Astrocyte (in vitro differentiated cells and primary cell): ENCODE measurements at places on chromosomes 1 and 21.

GRCh38 chr1:73832276-73833181, 365.4 kb downstream of the LRRIQ3 start:
- DNase-seq = peak; percentile 16

GRCh38 chr1:46131093-46131492, 1.3 kb downstream of the PIK3R3 start:
- DNase-seq = no peak

DNA sequence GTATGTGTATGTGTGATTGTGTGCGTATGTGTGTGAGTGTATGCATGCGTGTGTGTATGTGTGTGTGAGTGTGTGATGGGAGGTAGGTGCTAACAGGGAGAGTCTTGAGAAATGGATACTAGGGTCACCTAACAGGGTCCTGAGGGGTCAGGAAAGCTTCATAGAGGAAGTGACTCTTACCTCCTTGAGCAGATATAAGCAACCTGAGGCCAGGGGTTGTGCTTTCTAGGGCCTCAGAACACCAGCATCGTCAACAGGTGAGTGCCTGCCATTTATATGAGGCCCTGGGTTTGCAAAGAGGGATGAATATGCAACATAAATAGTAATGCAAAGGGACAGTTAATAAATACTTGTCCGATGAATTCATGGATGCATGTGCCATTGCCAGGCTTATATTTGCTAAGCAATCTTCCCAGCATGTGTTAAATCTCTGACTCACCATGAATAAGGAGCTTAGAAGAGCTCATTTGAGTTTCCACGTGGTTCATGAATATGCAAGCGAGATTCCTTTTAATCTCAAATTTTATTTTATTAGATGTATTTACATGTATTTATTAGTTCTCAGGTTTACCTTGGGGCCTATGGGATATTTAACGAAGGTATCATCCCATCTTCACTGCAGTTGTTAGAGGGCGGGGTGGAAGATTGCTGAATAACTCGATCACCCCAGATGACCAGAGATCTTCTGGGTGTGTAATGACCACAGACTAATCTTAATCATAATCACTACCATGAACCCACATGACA, 438.3 kb downstream of the CAMTA1 start:
- peak; percentile 91 for DNase-seq

DNA sequence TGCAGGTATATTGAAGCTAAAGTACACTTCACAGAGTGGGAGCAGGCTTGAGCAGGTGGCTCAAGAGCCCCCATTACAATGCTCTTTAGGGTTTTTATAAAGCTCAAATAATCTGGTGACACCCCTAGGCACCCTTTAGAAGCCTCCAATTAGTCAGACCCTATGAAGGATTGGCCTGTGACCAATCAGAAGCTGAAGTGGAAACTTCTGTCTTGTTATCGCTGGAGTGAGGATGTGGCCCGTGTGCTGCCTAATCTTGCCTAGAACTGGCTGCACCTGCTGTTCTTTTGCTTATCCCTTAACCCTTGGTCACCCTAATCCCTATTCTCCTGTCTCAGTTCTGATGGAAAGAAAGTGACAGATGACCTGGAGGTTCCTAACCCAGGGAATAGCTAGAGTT, 70.8 kb upstream of the ABCG1 start:
- DNase-seq = no peak

DNA sequence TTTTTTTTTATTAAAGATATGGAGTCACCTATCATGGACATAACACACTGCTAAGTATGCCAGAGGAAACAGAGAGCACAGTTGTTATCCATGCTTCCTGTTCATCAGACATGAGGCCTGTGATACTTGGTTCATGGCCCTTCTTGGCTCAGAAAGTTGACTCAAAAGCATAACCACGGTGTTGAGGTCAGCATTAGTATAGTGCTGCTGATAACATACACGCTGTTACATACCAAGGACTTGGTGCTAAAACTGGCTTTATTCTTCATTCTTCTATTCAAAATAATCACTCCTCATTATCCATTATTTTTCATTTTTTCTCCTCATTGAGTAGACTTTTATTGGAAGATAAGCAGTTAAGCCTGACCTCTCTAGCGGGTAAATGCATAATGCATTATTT, 464.1 kb downstream of the ADGRL2 start:
- no peak for DNase-seq

DNA sequence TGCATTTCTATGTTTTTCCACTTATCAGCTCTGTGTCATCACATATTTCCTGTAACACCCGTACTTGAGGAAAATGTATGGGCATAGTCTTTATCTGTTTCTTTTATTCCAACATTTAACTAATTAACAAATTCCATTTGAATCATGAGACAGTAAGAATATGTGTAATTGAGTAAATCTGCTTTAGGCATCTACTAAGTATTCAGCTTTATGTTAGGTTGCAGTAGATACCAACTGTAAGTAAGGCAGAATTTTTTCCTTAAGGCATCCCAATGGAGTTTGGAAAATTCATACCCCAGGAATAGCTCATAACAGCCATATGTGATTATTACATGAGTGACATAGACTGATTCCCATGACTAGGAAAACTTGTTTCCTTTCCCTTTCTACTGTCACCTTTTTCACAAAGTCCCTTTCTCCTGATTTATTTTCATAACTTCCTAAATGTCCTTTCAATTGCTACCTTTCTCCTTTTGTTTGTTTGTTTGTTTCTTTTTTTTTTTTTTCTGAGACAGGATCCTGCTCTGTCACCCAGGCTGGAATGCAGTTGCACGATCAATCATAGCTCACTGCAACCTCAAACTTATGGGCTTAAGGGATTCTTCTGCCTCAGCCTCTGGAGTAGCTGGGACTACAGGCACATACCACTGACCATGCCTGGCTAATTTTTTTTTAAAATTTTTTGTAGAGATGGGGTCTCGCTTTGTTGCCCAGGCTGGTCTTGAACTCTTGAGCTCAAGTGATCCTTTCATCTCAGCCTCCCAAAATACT, 59.8 kb upstream of the CACYBP start:
- DNase-seq = no peak

DNA sequence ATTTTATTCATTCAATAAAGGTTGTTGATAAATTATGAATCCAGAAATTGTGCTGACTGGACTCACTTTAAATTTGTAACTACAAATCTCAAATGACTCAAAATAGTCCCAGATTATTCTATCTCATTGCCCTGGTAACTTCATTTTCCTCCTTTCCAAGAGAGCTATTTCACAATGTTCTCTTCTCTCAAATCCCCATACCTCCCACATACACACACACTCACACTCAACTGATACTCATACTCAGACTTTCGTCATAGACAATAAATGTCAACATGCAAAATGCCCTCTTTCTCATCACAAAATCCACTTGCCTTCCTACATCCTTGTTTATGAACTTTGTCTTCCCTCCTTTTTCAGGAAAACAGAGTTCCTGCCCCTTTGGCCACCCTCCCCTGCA, 33.3 kb downstream of the EXTL2 start:
- no peak for DNase-seq

- no peak for DNase-seq
These were observed 69.4 kb upstream of the VAV3 start for GRCh38 chr1:108034396-108034795.

GRCh38 chr1:164608651-164609057, 49.7 kb downstream of the PBX1 start:
- DNase-seq = peak; percentile 53

- DNase-seq = no peak
These were observed 89.3 kb upstream of the EDEM3 start for GRCh38 chr1:184843732-184844495.

GRCh38 chr1:161484613-161485012, 20.6 kb upstream of the FCGR2A start:
- no peak for DNase-seq

DNA sequence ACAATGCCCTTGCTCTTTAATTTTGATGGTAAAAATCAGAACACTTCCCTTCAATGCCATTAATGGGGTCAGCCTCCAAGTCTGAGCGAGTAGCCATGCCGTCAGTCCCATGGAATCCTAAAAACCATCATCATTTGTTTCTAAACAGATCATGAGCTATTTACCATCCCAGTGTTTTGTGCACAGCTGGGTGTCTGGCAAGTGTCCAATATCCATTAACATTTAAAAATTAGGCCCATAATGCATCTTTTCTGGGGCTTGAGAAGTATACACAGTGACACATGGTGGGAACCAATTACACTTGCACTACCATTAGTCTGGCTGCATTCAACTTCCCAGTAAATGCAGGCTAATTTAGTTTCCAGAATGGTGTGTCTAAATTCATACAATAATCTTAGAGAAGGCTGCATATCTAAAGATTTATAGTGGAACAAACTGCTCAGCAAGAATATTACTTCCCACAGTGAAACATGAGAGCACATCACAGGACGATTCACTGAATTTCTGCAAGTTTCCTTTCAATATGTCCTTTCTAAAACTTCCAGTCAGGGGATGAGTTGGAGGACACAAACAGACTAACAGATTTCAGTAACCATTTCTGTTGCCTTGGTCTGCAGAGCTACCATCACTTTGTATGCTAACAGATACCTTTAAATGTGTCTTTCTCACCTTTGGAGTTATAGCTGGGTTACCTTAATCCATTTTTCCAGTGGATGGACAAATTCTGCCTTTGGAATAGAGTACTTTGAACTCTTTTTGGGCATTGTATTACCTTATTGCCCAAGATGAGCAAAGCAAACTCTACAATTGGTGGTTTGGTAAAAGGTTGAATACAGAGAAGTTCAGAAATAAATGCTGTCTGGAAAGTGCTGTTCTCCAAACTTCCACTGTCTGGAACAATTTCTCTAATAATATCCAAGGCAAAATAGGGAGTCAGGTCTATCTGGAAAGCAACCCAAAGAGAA, 258.0 kb downstream of the PTBP2 start:
- no peak for DNase-seq

GRCh38 chr1:12473596-12474362, 144.2 kb downstream of the DHRS3 start:
- DNase-seq = peak; percentile 92

- DNase-seq = no peak
These were observed 20.7 kb upstream of the STX12 start for GRCh38 chr1:27752360-27752759.

DNA sequence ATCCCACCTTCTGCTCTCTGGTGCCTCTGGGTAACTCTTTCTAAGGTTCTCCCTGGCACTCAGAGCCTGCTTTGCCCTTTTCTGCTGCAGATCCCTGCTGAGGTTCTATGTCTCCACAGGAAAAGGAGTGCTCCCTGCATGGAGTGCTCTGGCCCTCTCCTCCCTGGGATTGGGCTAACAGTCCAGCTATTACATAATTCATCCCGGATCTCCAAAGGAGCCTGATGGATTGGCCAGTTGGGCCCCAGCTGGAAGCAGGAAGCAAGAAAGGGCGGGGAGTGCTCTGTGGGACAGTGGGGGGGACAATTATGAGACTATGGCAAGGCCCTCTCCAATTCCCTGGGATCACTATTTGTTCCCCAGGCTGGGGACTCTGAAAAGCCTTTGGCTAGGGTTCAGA, 51.9 kb upstream of the GOLT1A start:
- no peak for DNase-seq

GRCh38 chr1:24278726-24279125, 40.4 kb upstream of the GRHL3 start:
- DNase-seq = no peak

GRCh38 chr1:187051618-187052232, 223.0 kb downstream of the PLA2G4A start:
- DNase-seq = peak; percentile 11

DNA sequence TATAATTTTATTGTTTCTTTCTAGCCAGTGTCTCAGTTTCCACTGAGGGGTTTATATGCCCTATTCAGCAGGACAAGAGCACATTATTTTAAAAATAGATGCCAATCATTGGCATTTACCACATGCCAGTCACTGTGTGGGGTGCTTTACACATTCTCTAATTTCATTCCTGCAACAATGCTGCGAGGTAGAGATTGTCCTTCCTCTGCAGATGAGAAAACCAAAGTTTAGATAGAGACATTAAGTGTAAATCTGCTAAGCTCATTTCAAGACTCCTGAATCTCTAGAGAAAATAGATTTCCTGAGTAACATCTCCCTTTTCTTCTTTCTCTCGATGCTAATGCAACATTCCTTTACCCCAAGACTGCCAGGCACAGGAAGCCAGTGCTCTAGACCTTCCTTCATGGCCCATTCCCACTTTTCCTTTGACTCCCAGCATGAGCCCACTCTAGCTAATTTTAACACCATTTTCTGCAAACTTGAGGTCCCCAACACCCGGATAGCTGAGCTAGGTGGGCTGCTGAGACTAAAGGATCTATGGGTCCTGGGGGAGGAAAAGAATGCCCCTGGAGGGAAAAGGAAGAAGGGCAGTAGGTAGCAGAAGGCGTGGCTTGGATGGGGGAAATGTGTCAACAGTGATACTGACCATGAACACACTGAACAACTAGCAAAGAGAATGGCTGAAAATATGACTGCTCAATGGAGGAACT, 50.0 kb downstream of the SH3GLB1 start:
- no peak for DNase-seq

GRCh38 chr1:111732718-111733117, 6.5 kb downstream of the INKA2 start:
- no peak for DNase-seq

DNA sequence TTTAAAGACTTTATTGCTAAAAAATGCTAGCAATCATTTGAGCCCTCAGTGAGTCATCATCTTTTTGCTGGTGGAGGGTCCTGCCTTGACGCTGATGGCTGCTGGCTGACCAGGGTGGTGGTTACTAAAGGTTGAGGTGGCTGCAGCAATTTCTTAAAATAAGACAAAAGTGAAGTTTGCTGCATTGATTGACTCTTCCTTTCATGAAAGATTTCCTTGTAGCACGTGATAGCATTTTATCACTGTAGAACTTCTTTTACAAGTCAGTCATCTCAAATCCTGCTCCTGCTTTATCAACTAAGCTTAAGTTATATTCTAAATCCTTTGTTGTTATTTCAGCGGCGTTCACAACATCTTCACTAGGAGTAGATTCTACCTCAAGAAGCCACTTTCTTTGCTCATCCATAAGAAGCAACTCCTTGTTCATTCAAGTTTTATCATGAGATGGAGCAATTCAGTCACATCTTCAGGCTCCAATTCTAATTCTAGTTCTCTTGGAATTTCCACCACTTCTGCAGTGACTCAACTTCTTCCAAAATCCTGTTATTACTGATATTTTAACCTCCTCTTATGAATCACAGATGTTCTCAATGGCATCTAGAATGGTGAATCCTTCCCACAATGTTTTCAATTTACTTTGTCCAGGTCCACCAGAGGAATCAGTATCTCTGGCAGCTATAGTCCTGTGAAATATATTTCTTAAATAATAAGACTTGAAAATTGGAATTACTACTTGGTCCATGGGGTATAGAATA, 17.6 kb upstream of the RGS1 start:
- DNase-seq = peak; percentile 52

DNA sequence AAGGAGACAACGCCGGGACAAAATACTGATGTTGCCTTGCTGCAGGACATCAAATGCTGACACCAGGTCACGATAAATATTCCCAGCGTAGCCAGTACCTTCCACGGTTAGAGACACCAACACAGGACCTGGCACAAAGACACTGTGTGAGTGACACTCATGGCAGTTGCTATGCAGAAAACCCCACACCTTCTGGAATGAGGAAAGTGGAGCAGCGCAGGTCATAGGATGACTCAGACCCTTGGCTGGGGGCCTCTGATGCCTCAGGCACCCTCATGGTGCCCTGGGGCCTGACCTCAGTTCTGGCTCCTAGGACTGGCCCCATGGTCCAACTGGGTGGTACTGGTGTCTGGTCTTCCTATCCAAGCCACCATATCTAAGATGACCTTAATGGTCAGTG, 7.0 kb downstream of the DCST2 start:
- no peak for DNase-seq
